ENCODE measurements at places on chromosomes 7 and 10.

- no peak for DNase-seq
Measured at GRCh38 chr7:45258533-45259226, 101.1 kb downstream of the RAMP3 start.

DNA sequence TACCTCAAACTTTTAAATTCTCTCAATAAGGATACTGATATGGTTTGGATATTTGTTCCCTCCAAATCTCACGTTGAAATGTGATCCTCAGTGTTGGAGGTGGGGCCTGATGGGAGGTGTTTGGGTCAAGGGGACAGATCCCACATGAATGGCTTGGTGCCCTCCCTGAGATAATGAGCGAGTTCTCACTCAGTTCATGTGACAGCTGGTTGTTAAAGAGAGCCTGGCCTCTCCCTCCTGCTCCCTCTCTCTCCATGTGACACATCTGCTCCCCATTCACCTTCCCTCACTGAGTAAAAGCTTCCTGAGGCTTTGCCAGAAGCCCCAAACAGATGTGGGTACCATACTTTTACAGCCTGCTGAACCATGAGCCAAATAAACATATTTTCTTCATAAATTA lies 19.2 kb downstream of the ABCB4 start:
- DNase-seq = no peak

DNA sequence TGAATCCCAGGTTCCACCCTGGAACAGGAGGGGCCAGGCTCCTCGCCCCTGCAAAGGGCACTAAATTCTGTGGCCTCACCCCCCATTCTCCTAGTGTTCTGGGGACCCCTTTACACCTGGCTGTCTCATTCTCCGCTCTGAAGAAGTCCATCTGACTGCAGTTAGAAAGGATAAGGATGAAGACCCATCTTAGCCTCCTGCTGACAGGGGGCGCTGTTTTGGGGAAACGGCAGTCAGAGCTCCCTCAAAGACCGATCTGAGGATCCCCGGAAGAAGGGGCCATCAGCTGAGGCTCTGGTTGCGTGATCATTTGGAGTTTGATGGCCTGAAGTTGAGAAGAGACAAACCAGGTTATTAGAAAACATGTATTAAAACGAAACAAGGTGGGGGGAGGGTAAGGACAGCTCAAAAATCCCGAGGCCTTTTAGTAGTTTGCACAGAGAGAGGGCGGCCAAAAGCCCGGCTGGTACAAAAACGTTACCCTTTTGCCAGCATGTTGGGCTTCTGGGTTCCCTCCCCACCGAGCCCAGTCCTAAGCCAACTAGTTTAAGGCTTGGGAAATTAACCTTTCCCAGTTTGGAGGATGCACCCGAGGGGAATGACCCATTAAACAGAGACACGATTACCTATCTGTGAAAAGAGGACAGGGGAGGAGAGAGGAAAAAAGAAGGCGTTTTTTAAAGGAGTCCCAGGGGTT lies 102.8 kb downstream of the CHN2 start:
- no peak for DNase-seq

DNA sequence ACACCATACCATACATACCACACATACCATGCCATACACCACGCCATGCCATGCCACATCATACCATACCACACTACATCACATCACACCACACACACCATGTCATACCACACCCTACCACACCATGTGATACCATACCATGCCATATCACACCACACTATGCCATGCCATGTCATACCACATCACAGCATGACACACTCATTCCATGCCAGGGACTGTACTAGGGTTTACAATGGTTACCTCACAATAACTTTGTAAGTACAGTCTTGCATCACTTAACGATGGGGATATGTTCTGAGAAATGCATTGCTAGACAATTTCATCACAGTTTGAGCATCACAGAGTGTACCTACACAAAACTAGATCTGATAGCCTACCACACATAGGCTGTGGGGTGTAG lies 14.5 kb downstream of the PYROXD2 start:
- no peak for DNase-seq

DNA sequence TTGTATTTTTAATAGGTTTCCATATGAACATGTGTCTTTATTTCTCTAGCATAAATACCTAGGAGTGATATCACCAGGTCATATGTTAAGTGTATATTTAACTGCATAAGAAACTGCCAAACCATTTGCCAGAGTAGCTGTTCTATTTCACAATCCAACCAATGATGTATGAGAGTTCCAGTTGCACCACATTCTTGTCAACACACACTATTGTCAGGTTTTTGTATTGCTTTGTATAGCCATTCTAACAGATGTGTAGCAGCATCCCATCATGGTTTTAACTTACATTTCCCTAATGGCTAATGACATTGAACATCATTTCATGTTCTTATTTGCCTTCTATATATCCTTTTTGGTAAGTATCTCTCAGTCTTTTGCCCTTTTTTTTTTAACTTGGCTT lies 4.1 kb downstream of the CUZD1 start:
- no peak for DNase-seq

GRCh38 chr7:50397320-50397970 lies 52.7 kb downstream of the FIGNL1 start:
- no peak for DNase-seq

- no peak for DNase-seq
Measured at GRCh38 chr10:124706462-124707143, 37.6 kb downstream of the FAM53B start.

GRCh38 chr7:41918597-41918996 lies 215.7 kb upstream of the INHBA start:
- DNase-seq = no peak

DNA sequence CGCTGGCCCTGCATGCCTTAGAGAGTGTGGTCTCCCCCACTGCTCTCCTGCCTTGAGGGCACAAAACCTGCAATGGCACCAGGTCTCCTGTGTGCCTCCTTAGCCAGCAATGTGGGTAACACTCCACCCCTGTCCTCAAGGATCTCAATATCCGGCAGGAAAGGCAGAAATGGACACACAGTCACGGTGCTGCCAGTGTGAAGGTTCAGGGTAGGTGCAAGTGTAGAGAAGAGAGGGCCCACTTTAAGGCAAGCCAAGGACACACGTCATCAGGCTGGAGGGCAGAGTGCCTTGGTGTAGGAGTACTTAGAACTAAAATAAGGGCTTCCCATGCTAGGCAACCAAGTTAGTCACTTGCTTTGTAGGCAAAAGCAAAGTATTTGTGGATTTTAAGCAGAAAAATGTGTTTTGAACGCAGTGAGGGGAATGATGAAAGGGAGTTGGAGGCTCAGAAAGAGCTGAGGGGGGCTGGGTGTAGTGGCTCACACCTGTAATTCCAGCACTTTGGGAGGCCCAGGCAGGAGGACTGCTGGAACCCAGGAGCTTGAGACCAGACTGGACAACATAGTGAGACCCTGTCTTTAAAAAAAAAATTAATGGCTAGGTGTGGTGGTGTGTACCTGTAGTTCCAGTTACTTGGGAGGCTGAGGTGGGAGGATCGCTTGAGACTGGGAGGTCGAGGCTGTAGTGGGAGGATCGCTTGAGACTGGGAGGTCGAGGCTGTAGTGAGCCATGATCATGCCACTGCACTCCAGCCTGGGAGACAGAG lies 152.8 kb downstream of the ARHGAP21 start:
- DNase-seq = no peak

- no peak for DNase-seq
Measured at GRCh38 chr7:32502728-32503127, 7.4 kb downstream of the AVL9 start.

DNA sequence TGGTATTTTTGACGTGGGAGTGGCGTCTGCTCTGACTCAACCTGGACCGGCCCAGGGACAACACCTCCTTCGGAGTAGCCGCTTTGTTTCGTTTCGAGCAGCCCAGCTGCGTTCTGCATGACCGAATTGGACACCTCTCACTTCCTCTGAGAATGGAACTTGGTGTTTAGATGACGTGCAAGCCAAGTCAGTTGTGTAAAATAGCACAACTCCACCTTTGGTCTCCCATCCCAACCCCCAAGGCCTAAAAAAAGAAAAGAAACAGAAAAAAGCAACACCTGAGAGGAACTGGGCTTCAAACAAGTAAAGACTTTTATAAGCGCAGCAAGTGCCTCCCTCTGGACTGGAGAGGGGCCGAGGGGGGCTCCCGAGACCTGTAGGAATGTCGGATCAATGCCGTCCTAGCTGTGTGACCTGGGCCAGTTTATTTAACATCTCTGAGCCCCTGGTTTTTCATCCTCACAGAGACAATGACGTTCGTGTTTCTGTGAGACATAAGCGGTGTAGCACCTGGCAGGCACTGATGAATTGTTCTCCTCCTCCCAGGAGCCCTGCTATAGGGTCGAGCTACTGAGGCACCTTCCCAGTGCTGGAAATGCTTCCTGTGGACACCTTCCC lies 52.0 kb upstream of the SMNDC1 start:
- no peak for DNase-seq

- DNase-seq = no peak
Measured at GRCh38 chr10:68668972-68669371, 52.1 kb upstream of the CCAR1 start.

DNA sequence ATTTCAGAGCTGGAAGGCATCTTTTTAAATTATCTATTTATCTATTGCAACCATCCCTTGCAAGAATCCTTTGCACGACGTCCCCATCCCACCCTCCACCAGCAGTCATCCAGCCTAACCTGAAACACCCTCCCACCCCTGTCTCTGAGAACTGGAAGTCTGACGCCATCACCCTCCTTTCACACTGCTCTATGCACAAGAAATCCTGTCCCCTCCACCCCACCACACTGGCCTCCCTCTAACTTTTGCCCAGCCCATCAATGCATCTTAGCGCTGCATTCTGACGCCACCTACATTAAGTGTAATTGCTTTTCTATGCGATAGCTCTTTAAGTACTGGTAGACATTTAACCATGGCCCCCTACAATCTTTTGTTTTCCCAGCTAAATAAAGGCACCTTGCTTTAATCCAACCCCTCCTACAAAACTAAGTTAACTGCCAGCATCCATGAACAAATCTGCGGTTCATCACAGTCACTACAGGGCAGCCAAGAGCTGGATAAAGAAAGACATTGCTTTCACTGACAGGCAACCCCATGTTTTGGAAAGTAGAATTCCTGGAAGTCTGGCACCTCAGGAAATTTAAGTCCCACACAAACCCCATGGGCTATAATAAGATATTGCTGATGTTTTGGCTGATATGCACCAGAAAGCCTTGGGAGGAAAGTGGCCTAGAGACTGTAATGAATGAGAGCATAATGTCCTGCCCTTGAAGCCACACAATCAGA lies 128.0 kb downstream of the GLI3 start:
- no peak for DNase-seq

DNA sequence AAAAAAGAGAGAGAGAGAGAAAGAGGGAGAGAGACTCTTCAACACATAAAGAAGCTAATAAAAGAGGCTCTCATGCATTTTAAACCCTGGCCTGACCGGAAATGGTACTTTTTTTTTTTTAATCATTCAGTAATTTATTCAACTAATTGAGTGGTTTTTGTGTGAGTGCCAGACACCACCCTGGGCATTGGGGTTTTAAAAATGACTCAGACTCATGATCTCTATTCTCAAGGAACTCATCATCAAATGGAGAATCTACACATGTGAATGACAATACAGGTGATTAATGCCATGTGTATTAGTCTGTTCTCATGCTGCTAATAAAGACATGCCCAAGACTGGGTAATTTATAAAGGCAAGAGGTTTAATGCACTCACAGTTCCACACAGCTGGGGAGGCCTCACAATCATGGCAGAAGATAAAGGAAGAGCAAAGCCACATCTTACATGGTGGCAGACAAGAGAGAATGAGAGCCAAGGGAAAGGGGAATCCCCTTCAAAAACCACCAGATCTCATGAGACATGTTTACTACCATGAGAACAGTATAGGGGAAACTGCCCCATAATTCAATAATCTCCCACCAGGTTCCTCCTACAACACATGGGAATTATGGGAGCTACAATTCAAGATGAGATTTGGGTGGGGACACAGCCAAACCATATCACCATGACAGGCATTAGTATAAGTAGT lies 158.5 kb upstream of the AUTS2 start:
- DNase-seq = no peak

DNA sequence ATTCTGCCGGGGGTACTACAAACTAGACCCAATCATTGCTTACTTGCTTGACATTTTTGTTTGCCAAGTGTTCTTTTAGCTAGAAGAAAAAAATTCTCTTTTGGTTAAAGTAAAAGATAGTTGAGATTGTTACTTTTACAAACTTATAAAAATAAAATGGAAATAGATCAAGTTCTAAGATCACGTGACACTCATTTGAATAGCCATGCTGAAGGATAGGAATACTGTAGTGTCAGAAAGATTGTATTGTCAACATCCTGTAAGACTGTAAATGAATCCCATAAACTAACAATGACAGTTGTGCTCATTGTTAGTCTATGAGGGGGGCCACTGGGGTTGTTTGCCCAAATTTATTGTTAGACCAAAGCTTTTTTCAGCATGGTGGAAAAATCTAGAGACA lies 10.5 kb downstream of the NRG3 start:
- DNase-seq = no peak

Data from activated T-helper 1 cell treated with anti-CD3 and anti-CD28 coated beads, Interleukin-2, amount 50 U/mL, for 16 hours (primary cell).